ENCODE measurements at places on chromosomes 5 and 9.

DNA sequence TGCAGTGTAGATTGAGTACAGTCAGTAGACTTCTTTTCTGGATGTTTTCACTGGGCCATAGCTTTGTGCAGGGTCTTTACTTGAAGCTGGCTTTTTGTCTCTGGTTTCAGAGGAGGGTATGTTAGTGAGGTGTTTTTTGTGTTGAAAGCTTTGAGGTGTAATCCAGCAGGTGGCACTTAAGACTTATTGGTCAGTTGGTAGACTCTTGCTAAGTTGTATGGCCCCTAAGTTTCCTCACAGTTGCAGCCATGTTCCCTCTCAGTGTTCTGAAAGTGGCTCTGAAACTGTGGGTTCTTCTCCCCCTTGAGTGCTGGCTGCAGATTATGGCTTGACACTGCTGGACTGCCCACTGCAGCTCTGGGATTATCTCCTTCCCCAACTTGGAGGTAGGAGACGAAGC lies 55.7 kb upstream of the SLC44A1 start:
- DNase-seq = no peak

DNA sequence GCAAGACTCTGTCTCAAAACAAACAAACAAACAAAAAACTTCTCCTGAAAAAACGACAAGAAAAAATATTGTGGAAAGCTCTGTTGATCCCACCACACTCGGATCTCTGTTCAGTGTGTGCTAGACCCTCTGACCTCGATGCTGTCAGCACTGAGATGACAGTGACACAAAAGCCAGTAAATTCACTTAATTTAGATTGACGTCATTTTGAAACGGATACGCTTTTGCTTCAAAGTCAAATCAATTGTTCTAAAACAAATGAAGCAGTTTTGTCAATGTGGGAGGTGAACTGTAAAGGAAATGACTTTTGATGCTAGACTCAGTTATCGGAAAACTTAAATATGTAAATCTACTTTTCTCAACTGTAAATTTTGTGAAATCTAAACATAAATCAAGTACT lies 26.6 kb downstream of the CCT5 start:
- DNase-seq = no peak

DNA sequence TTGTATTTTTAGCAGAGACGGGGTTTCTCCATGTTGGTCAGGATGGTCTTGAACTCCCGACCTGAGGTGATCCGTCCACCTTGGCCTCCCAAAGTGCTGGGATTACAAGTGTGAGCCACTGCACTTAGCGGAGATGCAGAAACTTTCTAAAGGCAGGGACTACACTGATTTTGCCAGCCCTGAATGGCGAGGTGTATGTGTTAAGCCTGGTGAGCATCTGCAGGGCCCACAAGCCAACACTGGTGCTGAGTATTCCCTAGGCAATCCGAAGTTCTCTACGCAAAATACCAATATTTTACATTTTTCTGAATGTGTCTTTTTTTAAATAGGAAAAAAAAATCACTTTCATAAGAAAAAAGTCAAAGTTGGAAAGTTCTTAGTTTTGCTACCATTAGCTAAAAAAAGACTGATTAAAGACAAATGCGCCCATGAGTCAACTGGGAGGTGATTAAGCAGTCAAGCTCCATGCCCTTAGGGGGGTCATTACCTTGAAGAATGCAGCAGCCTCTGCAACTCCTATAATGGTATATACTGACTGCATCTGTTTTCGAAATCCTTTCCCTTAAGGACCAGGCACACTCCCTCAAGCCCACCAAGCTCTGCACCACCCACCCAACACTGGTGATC lies 502.8 kb downstream of the BNC2 start:
- DNase-seq = peak; percentile 80

DNA sequence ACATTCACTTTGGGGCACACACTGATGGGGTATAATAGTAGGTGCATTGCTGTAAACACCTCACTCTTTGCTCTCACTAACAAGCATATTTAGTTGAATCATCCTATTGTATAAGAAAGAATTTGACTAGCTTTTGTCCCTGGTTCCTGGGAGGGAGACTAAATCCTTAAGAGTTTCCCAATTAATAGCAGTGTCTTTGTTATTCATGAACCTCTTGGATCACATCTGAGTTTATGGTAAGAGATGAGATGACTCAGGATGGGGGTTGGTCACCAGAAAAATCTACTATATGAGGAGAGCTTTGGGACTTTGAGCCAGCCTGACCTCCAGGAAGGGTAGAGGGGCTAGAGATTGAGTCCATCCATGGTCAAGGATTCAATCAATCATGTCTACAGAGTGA lies 56.8 kb downstream of the PUM3 start:
- no peak for DNase-seq

DNA sequence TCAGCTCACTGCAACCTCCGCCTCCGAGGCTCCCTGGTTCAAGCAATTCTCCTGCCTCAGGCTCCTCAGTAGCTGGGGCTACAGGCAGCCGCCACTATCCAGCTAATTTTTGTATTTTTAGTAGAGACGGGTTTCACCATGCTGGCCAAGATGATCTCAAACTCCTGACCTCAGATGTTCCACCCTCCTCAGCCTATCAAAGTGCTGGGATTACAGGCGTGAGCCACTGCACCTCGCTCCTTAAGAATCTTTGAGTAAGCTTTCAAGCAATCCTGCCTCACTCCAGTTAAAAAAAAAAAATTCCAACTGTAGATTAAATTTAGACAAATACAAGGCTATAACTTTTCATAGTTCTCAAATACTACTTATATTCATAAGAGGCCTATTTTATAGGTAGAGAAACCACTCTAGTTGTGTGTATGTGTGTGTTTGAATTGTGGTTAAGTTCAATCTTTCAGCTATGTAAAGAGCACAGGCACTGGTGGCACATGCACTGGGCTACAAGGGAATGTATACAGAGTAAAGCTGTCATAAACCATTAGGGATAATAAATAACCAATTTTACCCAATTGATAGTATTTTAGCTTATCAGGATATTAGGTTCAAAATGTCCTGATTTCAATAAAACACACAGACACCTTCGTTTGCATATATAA lies 50.6 kb upstream of the RAPGEF6 start:
- no peak for DNase-seq

DNA sequence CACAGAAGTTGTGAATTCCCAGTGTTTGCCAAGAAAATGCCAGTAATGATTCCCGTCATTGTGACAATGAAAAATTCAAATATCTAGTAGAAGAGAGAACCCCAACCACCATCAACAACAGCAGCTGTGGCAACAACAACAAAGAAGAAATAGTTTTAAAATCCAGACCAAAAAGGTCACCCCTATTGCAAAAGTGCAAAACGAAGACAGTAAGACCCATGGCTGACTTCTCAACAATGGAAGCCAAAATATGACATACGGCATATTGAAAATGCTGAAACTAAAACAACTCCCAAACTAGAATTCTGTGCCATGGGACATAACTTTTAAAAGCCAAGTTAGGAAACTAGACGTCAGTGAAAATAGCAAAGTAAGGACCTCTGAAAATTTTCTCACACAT lies 270.6 kb downstream of the IRX2 start:
- no peak for DNase-seq

DNA sequence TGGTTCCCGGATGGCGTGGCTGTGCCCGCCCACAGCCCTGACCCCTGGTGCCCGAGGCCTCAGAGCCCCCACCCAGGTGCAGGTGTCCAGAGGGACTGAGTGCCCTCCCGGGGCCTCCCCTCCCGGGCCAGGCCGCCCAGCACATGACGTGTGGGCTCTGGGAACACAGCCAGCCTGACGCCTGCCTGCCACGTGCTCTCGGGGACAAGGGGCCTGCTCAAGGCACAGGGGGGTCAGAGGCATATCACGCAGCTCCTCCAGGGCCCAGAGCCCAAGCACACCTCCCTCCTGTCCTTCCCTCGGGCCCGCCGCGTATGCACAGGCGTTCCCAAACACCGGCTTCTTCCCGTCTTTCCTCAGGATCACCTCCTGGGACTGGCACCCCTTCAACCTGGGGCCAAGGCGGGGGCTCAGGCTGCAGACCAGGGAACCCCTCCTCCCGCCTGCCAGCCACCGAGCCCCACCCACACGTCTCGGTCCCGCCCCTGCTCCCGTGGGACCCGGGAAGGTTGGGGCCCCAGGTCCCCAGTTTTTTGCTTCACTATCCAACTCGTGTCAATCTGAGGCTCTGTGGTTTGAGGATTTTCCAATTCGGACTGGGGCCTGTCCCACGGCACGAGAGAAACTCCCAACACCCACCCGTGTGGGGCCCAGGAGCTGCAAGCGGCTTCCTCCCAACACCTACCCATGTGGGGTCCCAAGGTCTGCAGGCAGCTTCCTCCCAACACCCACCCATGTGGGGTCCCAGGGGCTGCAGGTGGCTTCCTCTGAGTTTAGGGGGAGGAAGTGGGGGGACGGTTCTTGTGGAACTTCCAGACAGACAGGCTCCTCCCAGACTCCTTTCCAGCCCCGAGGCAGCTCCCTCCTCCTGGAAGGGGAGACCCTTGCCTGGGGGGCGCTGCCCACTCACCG lies 1.5 kb downstream of the LCN10 start:
- no peak for DNase-seq

DNA sequence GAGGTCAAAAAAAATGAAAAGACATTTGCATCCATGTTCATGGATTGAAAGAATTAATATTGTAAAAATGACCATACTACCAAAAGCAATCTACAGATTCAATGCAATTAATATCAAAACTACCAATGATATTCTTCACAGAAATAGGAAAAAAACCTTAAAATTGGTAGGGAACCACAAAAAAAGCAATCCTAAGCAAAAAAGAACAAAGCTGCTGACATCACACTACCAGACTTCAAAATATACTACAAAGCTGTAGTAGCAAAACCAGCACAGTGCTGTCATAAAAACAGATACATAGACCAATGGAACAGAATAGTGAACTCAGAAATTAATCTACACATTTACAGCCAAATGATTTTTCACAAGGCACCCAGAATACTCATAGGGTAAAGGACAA lies 34.3 kb downstream of the RGMB start:
- no peak for DNase-seq

DNA sequence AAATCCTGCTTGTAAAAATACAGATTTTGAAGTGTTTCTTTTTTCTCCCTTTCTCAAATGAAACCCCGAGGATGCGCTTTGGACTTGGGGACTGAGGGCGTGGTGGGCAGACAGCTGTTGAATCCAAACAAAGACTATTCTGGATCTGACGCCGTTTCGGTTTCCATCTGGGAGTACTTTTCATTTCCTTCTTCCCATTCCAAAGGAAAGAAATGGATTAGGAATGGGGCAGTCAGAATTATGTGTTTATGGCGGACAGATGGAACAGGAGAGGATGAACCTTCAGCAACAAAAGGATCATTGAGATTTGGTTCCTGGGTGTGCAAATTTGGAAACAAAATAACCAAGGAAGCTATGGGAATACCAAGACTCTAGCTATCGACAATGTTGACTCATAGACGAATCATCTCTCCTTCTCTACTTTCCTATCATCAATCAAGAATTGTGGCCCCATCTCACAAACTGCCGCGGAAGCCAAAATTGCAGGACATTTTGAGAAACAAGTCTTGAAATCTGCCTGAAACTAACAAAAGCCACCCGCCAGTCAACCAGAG lies 300.6 kb downstream of the PARP8 start:
- DNase-seq = no peak
